ENCODE measurements at places on chromosomes 4 and X.

GRCh38 chrX:3449287-3449686 lies 102.8 kb upstream of the MXRA5 start:
- no peak for DNase-seq

DNA sequence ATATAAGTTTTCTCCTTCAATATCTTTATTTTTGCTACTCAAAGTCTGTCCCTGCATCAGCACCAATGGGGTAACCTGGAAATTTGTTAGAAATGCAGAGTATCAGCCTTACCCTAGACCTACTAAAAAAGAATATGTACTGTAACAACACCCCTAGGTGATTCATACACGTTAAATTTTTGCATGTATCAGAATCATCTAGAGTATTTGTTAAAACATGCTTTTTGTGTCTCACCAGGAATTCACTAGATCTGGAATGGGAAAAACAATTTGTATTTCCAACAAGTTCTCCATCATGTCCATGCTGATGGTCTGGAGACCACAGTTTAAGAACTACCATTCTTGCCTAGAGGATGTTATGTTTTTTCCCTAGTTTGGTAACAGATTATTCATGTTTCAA lies 196.0 kb upstream of the EDNRA start:
- DNase-seq, result no peak

GRCh38 chr4:14528918-14529317 lies 473.4 kb upstream of the CPEB2 start:
- no peak for DNase-seq

GRCh38 chr4:187209921-187210613 lies 486.4 kb upstream of the FAT1 start:
- no peak for DNase-seq

DNA sequence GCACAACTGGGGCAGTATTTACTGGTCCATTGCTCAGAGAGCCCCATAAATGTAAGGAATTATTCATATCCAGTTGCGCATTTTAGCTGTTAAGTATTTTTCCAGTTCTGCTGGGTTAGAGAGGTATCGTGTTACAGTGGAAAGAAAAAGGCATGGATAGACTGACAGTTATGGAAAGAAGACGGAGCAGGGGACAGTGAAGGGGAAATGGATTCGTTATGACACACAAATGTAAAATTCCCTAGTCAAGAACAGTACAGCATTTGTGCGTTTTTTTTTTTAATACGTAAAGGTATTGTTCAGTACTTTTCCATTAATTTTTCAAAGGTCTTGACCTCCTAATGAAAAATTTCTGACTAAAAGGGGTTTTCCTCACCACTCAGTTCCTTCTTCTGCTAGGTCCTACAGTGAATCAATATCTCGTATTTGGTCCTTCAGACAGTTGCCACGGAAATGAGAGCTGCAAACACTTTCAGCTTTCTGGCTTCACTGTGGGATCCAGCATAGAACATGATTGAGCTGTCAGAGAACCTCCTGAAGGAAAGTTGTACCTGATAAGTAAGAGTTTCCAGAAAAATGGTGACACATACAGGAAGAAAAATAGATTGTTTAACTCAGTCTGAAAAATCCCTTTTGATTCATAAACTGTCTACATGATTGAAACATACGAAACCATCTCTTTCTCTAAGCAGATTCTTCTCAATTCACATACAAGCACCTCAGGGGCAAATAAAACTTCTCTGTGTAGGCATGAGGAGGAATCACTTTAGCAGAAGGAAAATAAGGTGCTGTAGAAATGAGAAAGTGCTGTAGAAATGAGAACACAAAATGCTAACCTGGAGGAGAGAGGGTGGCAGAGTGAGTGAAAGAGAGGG lies 21.8 kb upstream of the BBS12 start:
- DNase-seq, result no peak

- DNase-seq, result no peak
Measured at GRCh38 chr4:94965852-94966251, 208.1 kb downstream of the BMPR1B start.

DNA sequence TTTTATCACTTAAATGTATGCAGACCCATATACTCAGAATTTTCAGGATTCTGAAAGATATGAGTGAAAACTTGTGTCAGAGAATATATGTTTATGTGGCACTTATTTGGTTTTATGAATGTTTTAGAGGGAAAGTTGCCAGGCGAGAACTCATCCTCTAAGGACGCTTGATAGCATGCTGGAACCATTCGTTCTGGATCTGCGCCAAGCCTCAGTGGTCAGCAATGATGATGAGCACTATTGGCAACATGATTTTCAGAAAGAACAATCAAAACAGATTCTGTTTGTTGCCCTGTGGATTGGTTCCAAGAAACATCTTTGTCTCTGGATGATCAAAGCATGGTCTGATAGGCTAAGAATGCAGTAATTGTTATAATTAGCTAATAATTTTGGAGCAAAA lies 32.1 kb upstream of the RAPGEF2 start:
- no peak for DNase-seq

DNA sequence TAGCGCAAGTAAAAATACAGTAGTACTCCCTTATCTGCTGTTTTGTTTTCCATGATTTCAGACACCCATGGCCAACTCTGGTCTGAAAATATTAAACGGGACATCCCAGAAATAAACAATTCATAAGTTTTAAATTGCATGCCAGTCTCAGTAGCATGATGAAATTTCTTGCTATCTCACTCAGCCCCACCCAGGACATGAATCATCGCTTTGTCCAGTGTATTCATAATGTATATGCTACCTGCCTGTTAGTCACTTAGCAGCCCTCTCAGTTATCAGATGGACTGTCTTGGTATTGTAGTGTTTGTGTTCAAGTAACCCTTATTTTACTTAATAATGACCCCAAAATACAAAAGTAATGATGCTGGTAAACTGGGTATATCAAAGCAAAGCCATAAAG lies 158.2 kb upstream of the DDIT4L start:
- DNase-seq, result no peak

DNA sequence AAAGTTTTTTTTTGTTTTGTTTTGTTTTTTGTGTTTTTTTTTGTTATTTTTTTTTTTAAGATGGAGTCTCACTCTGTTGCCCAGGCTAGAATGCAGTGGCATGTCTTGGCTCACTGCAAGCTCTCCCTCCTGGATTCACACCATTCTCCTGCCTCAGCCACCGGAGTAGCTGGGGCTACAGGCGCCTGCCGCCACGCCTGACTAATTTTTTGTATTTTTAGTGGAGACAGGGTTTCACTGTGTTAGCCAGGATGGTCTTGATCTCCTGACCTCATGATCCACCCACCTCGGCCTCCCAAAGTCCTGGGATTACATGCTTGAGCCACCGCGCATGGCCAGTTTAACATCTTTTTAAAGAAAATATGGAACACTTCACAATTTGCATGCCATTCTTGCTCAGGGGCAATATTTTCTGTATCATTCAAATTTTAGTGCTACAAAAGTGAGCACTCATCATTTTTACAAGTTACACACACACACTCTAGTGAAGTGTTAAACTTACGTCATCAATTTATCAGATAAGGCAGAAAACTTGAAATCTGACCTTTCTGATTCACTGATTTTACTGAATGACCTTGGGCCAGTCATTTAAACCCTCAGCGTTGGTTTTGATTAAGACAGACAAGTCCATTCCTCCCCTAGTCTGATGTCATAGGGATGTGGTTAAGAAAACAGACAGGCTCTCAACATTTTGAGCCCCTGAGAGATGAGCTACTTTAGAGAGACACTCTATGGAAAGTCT lies 61.2 kb downstream of the TRIM2 start:
- no peak for DNase-seq

DNA sequence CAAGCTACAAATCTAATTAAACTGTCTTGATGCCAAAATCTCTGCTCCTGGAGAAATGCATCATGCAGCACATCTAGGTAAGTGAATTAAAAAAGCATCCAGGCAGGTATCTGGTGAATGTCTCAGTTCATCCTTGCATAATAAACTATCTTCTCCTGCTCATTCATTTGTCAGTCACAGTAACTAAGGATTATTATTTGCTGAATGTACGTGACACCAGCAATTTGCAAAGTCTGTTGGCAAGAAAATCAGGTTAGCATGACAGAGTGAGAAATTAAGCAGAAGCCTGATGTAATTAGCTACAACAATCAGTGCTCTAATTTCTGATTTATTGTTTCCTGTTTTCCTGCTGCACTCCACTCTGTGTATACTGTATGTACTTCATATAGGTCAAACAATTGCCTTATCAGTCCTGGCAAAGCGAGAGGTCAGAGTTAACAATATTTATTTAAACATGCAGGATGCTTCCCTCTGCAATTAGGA lies 213.6 kb downstream of the FBXO8 start:
- no peak for DNase-seq

DNA sequence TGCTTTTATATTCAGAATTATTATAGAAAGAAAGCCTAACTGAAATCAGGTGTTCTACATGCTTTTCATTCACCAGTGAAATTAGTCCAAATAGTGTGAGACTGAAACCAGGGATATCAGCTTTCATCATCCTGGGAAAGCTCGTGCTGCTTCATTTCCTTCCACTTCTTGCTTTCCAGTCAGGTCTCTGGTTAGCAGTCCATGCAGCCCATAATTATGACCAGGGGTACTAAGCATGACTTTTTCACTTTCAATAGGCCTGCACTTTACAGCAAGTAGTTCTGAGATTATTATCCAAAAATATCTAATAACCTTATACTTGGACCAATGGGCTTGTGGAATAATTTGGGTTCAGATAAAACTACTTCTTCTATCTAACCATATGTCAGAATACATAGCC lies 673.2 kb upstream of the MAGEB2 start:
- DNase-seq, result no peak

GRCh38 chr4:14520171-14520570 lies 482.1 kb upstream of the CPEB2 start:
- DNase-seq, result peak; percentile 43

- no peak for DNase-seq
Measured at GRCh38 chr4:185710487-185710995, 101.5 kb downstream of the SORBS2 start.

DNA sequence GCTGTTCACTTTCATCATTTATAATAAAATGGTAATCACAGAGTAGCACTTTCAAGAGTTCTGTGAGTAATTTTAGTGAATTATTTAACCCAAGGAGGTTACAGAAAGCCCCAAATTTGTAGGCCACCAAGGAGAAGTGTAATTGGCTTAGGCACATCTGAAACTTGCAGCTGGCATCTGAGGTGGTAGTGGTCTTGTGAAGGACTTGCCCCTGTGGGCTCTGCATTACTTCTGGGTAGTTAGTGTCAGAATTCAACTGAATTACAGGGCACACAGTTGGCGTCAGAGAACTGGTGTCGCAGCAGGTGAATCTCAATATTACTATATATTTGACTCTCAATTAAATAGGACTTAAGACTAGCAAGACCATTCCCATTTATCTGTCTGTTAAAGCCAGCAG lies 36.9 kb downstream of the GPR174 start:
- no peak for DNase-seq

GRCh38 chr4:144757969-144758368 lies 112.0 kb downstream of the HHIP start:
- no peak for DNase-seq

DNA sequence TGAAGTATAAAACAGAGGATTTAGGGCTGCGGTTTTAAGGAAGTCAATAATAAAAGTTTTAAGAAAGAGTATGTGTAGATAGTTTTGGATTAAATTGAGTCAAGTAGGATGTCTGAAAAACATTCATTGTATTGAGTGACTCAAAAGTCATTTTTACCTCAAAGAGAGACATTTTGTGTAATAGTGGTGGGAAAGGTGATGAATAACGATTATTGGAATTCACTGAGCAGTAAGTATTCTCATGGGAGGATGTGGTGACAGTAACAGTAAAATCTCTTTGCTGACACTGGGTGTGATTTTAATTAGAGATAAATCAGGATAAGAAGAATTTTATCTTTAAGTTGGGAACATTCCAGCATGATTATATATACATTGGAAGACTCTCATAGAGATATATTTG lies 233.6 kb downstream of the PDHA2 start:
- DNase-seq, result no peak

DNA sequence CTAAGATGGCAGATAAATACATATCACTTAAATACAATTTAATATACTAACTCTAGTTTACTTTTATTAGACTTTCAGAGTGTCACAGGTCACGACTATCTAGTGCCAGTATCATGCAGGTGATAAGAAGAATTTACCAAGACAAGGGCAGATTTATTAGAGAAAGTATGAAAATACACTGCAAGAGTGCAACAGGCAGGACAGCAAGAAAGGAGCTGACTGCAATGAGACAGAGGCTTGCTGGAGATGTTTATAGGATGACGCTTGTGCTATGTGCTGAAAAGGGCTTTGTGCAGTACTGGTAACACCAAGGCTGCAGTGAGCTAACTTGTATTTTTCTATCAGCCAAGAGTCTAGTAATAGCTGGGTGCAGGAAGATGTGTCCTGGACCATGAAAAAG lies 96.7 kb upstream of the QRFPR start:
- DNase-seq, result no peak

DNA sequence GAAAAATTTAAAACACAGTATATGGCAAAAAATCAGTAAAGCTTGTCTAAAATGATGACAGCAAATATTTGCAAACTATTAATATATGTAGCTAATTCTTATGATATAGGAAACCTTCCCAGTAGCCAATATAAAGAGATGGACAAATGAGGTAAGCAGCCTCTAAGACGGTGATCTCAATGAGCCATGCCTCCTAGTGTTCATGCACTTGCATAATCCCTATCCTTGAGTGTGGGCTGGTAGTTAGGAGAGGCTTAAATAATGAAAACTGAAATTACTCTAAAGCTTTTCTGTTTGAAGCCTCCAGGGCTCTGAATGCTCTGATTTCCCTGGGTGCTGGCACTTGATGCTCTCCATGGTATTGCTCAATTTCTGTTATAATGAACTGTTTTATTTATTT lies 24.6 kb upstream of the ARMCX4 start:
- DNase-seq, result no peak

DNA sequence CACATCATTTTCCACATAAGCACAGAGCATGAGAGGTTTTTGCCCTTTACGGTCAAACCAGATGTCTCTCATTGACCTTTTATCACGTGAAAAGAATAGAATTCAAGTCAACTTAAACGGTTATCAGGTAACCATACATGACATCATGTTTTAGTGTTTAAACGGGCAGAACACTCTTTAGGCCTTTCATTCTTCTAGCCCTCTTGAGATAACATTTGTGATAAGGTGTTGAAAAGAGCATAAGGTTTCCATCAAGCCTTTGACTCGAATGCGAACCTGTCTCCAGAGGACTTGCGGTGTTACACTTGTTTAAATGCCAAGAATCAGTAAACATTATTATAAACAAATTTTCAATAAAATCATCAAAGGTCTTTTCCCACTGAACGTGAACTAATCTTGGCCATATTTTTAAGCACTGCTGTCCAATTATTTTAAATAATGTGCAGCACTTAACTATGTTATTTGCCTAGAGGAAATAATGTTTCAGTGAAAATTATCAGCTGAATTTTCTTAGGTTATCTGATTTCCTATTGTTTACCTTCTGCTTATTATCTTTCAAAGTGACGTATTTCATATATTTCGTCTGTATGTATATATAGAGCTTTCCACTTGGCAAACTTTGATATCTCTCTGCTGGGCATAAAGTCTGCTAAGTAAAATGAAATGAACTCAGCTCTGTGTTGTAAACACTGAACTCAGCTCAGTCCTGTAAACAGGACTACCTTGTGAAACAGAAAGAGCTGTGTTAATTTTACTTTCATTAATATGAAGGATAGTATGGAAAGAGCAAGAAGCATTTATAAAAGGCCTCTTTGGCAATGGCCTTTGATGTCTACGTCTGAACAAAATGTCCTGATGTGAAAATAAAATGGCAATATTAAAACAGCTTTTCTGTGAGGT lies 33.3 kb downstream of the TENM3 start:
- DNase-seq, result no peak

- peak; percentile 7 for DNase-seq
Measured at GRCh38 chrX:56281789-56282188, 49.6 kb downstream of the KLF8 start.
